NCI-H2107 (cell line): ENCODE measurements at places on chromosomes 4 and X.

- DNase-seq, result no peak
These were observed 46.5 kb upstream of the NKAP start for GRCh38 chrX:119989905-119990555.

GRCh38 chrX:72050011-72050410 is 81.7 kb downstream of the RTL5 start:
- no peak for DNase-seq

DNA sequence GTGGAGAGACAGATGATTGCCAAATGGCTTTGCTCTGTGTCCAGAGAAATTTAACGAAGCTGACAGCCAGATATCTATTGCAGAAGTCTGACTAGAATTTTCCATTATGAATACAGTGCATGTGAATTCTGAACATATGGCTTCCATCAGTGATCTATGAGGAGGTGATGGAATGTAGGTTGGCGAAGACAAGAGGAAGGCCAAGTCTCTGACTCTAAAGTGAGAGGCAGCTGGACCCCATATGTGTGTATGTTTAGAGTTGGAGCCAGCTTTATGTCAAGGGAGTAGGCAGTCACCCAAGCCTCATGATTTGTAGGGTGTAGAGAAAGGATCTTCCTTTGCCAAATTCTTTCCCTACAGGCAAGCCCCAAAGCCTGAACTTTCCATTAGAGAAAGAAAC is 76.2 kb upstream of the TEX13D start:
- DNase-seq, result no peak

- no peak for DNase-seq
These were observed 294.7 kb upstream of the CT83 start for GRCh38 chrX:116757491-116757890.

DNA sequence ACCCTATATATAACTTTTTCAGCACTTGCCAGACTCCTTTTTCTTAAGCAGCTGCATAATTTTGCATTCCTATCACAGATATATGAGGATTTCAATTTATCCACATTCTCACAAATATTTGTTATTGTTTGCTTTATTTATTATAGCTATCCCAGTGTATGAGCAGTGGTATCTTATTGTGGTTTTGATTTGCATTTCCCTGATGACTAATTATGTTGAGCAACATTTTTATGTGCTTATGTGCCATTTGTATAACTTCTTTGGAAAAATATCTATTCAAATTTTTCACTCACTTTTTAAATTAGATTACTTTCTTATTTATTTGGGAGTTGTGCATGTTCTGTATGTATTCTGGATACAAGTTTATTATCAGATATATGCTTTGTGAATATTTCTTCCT is 361.9 kb downstream of the KCTD8 start:
- no peak for DNase-seq

DNA sequence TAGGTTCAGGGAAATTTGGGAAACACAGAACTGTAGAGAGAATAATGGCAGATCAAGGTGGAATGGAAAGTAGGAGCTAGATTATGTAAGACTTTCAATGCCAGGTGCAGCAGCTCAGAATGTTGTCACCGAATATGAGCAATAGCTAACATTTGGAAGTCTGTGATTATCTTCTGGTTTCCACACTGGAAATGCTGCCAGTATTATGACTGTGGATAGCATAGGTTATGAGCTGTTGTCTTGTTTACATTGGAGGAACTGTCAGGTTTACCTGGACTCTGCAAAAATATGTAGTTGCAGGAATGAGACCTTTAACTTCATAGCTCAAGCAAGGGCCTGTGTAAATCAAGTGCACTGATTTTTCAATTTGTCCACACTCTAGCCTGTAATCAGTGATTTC is 26.0 kb upstream of the TAF9B start:
- DNase-seq, result no peak

DNA sequence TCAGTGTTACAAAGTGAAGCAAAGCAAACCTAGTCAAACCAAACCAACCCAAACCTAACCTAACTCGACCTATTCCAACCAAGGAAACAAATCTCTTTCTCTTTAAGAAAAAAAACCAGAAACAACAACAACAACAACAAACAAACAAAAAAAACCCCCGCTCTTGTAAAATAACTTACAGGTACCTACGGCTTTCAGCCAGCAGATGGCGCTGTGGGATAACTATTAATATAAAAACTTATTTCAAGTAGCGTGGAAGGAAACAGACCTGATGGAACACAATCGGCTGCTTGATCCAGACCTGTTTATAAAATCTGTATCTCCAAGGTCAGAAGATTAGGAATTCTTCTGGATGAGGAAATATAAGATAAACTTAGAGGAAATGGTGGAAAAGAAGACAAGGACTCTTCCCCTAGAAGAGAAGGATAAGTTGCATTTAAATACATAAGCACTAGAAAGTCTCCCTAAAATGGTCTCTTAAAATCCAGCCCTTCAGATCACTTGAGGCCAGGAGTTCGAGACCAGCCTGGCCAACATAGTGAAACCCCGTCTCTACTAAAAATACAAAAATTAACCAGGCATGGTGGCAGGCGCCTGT is 34.4 kb upstream of the CDKL5 start:
- peak; percentile 42 for DNase-seq

DNA sequence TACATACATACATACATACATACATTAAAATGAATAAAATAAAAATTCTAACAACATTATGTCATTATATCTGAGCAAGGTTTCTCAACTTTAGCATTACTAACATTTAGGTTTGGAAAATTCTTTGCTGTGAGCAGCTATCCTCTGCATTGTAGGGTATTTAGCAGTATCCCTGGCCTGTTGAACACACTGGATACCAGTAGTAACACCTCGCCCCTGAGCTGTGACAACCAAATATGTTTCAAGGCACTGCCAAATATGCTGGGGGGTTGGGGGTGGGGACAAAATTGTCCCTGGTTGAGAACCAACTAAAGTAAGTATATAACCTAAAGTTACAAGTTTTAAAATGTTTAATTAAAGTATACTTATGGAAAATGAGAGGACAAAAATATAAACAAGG is 860.9 kb upstream of the FTHL17 start:
- DNase-seq, result no peak

DNA sequence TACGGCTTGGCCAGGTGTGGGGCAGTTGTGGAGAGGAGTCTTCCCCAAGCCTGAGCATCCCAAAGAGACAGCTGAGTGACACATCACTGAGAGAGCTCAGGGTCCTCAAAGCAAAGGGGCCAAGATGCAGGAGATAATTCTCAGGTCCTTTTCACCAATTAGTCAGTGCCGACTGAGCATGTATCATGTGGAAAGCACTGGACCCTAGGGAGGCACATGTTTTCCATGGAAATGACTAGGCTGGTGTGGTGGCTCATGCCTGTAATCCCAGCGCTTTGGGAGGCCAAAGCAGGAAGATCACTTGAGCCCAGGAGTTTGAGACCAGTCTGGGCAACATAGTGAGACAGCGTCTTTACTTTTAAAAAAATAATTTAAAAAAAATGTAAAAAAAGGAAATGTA is 67.3 kb upstream of the PRPS1 start:
- DNase-seq, result no peak

GRCh38 chr4:122821092-122821491 is 5.5 kb upstream of the FGF2 start:
- no peak for DNase-seq

DNA sequence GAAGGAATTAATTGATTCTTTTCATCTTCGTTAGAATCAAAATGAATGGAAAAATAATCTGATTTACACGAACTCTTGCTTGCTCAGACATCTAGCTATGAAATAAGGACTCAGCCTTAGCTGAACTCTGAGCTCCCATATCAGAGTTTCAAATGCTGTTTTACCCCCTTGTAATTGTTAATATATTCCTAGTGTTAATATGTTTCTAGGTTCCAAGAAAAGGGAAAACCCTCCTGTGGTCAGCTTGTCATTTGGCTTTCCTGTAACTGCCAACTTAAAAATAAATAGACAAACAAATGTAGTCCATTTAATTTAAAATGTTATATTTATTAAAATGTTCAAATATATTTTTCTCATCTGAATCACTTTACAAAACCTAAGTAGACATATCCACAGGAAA is 432.1 kb downstream of the ARHGAP24 start:
- DNase-seq, result no peak

DNA sequence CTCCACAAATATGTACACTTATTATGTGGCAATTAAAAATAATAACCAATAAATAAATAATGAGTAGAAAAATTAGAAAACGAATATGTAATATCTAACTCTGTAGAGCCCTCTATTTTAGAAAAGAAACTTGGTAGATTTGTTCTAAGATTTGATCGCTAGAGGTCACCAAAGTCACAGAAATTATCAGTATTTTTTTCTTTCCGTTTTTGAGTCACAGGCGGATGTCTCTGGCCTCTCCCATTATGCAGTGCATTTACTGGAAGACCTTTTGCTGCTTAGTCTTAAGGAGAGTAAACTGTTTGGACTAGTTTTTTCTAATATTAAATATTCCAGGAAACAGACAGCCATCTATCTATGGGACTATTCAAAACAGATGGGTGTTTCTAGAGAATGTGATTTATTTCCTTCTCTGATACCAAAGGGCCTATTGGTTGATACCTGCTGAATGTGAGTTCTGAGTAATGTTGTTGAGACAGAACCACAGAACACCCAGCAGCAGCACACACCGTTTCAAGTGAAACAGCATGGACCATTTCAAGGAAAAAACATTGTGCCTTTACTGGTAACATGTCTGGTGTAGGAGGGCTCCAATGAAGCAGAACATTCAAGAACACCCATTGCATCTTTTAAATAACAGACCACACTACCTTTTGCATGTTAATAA is 34.0 kb upstream of the GYPA start:
- peak; percentile 1 for DNase-seq

DNA sequence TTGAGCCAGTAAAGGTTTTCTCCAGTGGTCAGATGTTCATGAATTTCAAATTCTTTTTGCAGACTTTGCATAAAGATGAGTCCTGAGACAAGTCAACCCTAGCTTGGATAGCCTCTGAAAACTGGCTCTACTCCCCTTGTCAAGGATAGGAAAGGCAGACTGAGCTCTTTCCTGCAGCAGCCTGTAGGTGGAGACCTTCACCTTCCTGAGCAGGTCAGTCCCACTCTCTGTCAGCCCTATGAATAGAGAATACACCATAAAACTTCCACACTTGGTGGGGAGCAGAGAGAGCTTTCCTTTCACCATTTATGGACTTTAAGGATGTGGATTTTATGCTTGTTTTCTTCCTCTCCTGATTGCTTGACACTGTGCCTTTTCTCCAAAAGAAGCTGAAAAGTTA is 41.9 kb downstream of the PCDH19 start:
- DNase-seq, result no peak

DNA sequence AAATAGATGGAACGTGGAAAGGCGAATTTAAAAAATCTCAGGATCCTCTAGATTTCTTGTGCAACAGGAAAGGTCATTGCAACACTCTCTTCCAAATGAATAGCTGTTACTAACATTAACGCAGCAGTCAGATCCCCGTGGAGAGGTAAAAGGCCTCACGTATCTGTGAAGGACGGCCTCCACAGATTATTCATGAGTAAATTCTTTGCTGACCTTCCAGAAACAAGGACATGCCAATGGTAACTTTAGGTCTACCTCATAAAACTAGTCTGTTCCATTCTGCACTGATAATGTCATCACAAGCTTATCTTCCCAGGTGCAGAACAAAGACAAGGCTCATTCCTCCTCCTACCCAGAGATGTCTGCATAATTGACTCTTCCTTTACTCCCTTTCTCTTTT is 16.1 kb upstream of the REPS2 start:
- DNase-seq, result no peak

DNA sequence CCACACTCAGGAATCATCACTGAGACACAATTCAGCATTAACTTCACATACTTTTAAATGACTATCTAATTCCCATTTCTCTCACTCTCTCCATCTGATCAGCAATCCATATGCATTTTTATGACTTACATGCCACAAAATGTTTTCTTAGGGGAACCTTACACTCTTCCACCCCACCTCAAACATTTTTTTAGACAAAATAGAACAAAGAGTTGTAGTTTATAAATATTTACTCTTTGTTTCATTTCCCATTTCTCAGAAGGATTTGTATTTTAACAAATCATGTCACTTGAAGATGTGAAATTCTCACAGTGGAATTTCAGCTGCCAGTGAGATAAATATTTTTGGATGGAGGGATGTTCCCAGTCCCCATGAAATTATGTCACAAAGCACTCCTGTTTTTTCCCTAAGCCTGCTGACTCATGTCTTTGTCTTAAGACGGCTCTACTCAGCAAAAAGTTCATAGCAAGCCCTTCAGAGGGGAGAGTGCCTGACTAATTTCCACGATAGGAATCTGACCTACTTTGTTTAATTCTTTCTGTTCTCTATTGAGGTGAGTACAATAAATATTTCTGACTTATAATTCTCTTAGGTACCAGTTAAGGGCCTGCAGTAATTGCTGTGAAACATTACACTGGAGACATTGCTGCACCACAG is 257.7 kb downstream of the THOC2 start:
- DNase-seq, result no peak
